ENCODE measurements at places on chromosomes 1 and 21. TPM values are rescaled to one million over a fixed set of nuclear protein-coding genes. Genes with fewer than 3 reads are reported as not detected.

The ADAMTSL4 gene
- total RNA-seq: 3.3 TPM

The SH3BGR gene
- not detected for total RNA-seq

The KLHDC8A gene
- total RNA-seq: 0.21 TPM

The NCF2 gene
- 184 TPM for total RNA-seq

The EBNA1BP2 gene
- total RNA-seq: 7.1 TPM

The USH2A gene
- not detected for total RNA-seq

The ERICH3 gene
- total RNA-seq: under 0.01 TPM

The ANGPTL1 gene
- 0.10 TPM for total RNA-seq

The DCST1 gene
- total RNA-seq: 0.21 TPM
